ENCODE measurements at places on chromosomes 1 and 21. TPM values are rescaled to one million over a fixed set of nuclear protein-coding genes. Genes with fewer than 3 reads are reported as not detected.

The ADGRB2 gene
- 8.5 TPM for total RNA-seq

The KCNH1 gene
- total RNA-seq, result 2.4 TPM

The MTARC1 gene
- total RNA-seq, result 11.3 TPM

The LAD1 gene
- total RNA-seq, result 0.70 TPM

The DYNLT5 gene
- total RNA-seq, result not detected

The AURKAIP1 gene
- 99.9 TPM for total RNA-seq

The CA6 gene
- total RNA-seq, result not detected

The FCRL2 gene
- not detected for total RNA-seq

The TNNT2 gene
- total RNA-seq, result not detected

The SPSB1 gene
- 26.3 TPM for total RNA-seq

The SPRR2F gene
- not detected for total RNA-seq

The TMIGD3 gene
- not detected for total RNA-seq

Measured in A549 treated with RU486 at 1 μM for 4 hours (cell line).